Activated CD4-positive, alpha-beta T cell treated with anti-CD3 and anti-CD28 coated beads, Interleukin-2, amount 10 ng/mL, durations not matched to agents 24 days and 14 days (primary cell): ENCODE measurements at places on chromosomes 7 and 10.

GRCh38 chr7:111268941-111269340, 178.0 kb downstream of the LRRN3 start:
- no peak for DNase-seq

GRCh38 chr7:151340794-151341356, 737 bp upstream of the NUB1 start:
- DNase-seq = no peak

DNA sequence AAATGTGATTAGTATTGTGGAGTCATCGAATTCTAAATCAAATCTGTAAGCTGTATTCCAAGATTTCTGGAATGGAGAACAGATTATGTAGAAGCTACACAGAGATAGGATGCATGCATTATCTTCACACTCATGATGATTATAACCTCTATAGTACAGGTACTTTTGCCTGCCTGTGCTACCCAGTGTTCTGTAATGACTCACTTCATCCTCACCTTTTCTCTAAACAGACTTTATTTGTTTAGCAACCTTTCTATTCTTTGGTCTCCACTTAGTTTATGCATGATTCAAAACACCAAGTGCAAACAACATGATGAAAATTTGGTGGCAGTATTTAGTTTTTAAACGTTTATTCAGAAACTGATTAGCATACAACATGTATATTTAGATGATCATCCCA, 68.4 kb upstream of the PRPS1L1 start:
- DNase-seq = no peak

DNA sequence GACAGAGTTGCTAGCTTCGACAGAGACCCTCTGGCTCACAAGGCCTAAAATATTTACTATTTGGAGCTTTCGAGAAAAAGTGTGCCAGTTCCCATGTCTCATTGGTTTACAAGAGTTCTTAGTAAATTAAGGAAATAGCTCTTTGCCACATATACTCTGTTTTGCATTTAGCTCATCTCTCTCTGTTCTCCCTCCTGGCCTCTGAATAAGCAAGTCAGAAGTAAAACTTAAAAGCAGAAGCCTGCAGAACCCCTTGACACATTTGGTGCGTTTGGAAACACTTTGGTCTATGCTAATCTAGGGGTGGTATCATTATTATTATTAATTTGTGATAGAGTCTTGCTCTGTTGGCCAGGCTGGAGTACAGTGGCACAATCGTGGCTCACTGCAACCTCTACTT, 6.4 kb downstream of the CARD11 start:
- DNase-seq = no peak

- peak; percentile 37 for DNase-seq
These were observed 53.4 kb upstream of the CYP2C18 start for GRCh38 chr10:94630017-94630688.

DNA sequence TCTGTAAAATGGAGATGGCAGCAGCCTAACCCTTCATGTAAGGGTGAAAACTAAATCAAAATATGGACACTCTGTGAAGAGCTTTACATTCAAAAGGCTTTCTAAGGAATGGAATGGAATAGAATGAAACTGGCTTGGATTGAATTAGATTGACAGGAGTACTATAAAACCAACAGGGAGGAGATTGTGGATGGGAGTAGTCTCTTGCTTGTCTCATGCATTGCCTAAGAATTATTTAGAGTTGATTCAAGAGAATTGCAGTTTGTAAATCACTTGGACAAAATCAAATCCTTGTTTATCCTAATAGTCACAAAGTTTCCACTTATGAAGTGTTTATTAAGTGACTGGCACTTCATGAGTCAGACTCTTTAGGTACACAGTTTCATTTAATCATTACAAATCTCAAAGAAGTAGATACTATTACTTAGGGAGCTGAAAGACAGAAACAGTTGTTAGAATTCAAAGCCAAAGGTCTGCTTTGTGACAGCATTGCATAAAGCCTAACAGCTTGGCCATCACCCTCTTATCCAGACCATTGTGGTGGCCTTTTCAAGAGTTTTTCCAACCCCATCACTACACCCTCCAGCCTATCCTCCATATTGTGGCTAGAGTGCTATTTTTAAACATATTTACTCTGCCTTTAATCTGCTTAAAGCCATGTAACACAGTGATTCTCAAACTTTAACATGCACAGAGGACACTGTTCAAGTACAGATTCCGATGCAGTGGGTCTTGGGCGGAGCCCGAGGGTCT, 91.9 kb upstream of the GHITM start:
- no peak for DNase-seq
